Activated CD4-positive, alpha-beta T cell treated with anti-CD3 and anti-CD28 coated beads for 1 hour (primary cell): ENCODE measurements at places on chromosomes 6 and 20.

DNA sequence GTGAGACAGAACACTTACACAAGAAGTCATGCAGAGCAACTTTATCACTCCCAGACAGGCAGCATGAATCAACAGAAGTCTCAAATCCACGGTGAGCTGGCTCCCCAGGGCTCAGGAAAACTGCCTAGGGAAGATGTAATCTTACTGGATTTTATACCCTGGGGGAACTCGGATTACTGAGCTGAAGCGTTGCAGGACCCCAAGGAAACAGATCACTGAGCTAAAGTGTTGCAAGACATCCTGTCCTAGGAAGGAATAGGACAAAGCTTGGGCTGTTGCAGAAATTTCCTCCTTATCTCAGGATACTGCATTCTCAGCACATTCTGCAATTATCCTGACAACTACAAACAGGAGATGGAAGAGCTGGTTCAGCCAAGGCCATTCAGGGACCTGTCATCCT, 224.8 kb downstream of the TFAP2A start:
- no peak for DNase-seq

DNA sequence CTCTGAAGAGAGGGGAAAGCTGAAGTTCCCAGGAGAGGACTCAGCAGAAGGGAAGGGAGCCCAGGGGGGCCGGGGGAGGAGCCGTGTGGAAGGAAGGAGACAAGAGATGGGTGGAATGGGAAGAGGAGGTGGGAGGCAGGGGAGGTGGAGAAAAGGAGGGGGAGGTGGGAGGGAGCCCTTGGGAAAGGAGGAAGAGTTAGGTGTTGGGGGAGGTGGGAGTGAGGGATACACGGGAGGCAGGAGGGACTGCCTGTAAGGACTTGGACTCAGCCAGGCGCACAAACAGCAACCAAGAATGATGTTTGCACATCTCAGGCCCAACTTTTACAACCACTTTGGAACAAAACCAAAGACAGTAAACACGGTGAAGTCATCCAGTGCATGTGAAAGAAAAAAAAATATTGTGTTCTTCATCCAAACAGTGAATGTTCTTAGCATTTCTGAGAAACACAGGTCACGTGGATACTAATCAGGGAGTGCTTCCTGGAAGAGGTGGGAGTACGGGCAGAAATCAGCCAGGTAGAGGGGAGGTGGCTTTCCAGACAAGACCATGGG, 17.4 kb upstream of the LSM14B start:
- DNase-seq, result no peak

DNA sequence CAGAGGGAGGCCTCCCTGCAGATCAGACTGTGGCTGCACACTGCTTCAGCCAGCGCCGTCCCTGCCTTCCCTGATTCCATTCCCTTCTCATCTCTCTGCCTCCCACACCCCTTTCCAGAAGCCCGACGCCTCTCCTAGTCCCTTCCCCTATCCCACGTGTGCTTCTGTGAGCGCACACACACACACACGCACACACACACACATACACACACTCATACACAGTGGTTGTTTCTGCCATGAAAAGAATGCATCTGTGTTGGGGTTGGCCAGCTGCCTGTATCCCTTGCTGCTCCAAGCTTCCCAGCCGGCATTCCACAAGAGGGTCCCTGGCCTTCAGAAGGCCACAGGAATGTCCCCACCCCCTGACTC, 51.7 kb downstream of the MOCS1 start:
- no peak for DNase-seq

GRCh38 chr20:40502576-40502975, 186.5 kb downstream of the MAFB start:
- DNase-seq, result no peak

DNA sequence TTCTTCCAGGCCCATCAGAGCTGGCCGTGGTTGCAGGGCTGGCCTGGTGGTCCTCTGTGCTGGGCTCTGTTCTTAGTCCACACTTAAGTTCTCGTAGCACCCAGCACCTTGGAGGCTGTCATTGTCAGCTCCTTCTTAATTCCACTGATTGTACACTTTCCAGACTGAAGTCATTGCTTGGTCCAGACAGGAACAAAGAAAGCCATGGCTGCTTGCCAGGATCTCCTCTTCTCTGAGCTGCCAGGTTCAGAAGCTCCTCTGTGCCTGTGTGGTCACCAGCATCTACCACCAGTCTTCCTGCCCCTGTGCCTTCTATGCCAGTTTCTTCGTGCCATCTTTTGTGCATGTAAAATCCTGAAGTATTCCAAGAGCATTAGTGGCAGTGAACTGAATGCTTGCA, 39.5 kb upstream of the PCMTD2 start:
- no peak for DNase-seq

DNA sequence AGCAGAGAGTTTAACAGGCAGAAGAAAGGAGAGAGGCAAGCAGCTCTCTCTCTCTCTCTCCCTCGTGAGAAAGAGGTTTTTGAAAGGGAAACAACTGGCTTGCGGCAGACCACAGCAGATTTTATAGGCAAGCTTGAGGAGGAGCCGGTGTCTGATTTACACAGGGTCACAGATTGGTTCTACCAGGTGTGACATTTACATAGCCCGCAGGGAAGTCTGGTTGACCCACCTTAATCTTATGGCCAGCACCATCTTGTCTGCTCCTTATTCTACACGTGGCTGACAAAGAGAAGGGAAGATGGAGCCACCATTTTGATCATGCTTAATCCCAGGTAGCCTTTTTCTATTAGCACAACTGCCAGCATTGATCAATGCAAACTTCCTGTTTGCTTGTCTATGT, 65.4 kb downstream of the OR2J2 start:
- DNase-seq, result no peak

DNA sequence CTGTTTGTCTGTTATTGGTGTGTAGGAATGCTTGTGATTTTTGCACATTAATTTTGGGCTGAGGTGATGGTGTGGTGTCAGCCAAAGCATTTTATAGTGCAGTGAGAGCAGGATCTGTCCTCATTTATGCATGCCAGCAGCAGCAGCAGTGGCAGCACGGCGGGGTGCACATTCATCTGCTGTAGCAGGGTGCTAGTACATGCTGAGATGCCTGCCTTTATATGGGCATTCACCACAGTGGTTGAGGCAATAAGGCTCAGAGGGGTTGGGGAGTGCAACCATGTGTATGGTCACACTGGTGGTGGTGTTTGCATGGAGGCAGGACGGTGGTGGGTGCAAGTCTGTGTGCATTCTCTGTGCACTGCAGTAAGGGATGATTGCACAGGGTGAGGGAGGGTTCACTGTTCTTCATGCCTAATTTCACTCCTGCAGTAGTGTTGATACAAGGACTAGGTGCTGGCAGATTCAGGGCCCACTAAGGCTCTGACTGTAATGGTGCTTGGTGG, 129.3 kb upstream of the SYNCRIP start:
- DNase-seq, result no peak

DNA sequence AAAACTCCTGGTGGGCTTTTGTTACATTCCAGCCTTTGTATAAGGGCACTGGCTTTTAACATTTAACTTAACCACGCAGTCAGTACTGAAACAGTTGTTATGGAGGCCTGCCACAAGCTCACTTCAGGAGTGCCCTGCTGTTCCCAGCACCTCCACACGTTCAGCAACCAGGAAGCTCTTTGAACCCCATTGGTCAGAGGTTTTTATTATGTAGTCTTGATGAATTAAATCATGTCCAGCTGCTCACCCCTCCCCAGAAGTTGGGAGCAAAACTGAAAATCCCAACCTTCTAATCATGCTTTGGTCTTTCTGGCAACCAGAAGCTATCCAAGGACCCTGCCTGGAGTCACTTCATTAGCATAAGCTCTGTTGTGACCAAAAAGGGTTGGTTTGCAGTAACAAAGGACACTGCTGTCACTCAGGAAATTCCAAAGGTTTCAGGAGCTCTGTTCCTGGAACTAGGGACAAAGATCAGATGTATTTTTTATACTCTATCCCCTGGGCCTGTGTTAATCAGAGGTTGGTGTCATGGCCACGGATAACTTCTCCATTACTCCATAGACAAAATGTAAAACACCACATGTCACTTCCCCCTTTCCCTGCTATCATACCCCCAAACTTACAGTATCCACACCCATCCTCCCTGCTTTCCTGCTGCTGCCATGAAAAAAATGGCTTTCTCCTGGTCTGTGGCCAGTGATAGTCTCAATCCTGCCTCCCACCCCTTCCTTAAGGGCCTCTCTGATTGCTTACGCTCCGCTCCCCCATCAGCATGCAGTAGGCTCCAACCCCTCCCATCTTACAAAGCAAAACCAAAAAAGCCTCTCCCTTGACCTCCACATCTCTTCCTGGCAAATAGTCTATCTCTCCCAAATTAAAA, 3.1 kb downstream of the ARMC12 start:
- DNase-seq, result no peak
